ENCODE measurements at places on chromosomes 1 and 21.
A peak's percentile ranks its signal among the peaks of the same experiment; 100 is the strongest.

DNA sequence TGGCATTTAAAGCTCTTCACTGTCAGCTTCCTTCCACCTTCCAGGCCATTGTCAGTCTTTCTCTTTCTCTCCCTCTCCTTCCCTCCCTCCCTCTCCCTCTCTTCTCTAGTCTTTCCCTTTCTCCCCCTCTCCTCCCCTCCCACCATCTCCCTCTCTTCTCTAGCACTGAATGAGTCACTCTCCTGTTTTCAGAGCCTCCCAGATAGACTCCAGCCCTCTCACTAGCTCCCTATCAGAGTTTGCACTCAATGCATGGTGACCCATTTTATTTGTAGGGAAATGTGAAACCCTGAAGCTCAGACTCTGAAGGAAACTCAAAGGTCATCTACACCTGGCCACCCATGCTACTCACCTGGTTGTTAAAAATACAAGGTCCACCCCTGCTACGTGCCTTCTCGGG is 4.4 kb upstream of the MATN1 start:
- DNase-seq = peak; percentile 63

- no peak for DNase-seq
These were observed 8.1 kb downstream of the GNAI3 start for GRCh38 chr1:109556563-109556962.

- no peak for DNase-seq
These were observed 3.2 kb upstream of the SRM start for GRCh38 chr1:11062965-11063401.

DNA sequence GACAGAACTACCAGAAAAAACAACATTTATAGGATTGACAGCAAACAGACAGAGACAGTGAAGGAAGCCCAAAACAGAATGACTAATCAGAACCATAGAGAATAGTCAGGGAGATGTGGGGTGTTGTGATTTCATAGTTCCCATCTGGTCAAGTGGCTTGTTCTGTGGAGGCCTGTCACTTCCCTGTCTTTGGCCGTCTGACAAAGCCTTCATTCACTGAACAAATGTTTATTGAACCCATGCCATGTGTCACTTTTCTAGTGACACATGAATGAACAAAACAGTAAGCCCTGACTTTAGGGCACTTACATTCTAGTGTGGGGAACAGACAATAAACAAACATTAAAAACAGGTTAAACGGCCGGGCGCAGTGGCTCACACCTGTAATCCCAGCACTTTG is 3.2 kb upstream of the SRRM1 start:
- DNase-seq = no peak

DNA sequence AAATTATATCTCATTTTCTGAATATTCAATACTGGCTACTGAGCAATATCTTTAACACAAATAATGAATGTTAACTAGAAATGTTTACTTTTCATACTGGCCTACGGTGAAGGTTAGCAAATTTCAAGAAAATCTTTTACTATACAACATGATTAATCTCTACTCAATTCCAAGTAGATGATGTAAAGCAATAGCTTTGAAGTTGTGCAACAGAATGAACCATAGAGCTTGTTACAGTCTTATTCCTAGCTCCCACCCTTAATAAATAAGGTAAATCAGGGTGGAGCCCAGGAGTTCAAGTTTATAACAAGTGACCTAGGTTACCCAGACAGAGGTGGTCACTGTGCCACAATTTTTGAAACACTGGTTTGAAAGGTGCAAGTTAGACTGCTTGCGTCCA is 1678.1 kb downstream of the KCNT2 start:
- peak; percentile 25 for DNase-seq

DNA sequence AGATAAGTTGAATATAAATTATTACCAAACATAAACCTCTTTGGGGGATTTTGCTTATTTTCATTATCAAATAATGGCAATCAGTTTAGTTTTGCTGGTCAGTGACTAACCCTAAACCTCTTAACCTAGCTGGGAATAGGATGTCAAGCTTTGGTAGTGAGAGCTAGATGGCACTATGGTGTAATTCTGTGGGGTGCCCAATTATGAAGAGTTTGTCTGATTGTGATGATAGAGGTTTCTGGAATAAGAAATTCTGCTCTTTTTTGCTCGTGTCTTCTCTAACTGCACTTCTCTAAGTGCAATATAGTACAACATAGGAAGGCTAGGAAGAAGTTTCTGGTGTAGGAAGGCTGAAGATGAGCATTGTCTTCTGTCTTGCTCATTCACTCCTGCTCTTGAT is 59.8 kb downstream of the XCL1 start:
- DNase-seq = peak; percentile 34

- DNase-seq = no peak
These were observed 6.1 kb upstream of the CD1A start for GRCh38 chr1:158248118-158248517.

- no peak for DNase-seq
These were observed 226.7 kb downstream of the KCNT2 start for GRCh38 chr1:196381544-196381943.

DNA sequence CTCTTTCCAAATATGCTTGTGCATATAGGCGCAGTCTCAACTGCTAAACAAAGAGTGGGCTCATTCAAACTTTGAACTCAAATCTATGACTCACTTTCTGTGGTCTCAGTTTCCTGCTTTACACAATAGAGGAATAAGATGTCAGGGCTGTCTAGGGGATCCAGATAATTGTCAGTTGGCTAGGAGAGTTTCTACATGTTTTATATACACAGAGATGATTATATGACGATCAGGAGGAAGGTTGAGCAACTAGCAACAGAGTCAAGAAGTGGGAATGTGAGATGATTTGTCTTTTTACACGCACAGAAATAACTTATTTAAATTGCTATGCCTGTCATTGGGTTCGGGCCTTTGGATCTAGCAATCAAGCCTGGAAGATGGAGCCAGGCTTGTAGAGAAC is 299.4 kb upstream of the LYPLAL1 start:
- peak; percentile 69 for DNase-seq

DNA sequence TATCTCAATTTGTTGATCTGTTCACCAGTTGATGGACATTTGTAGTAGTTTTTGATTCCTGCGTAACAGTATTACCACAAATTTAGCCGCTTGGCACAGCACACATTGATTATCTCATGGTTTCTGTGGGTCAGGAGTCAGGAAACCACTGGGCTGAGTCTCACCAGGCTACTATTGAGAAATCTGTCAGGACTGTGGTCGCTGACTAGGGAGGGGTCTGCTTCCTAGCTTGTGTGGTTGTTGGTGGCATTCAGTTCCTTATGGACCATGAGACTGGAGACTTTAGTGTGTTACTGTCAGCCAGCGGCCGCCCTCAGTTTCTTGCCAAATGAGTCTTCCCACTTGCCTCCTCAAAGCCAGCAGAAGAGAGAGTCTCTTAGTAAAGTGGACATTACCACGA is 9.8 kb downstream of the PEX14 start:
- no peak for DNase-seq

DNA sequence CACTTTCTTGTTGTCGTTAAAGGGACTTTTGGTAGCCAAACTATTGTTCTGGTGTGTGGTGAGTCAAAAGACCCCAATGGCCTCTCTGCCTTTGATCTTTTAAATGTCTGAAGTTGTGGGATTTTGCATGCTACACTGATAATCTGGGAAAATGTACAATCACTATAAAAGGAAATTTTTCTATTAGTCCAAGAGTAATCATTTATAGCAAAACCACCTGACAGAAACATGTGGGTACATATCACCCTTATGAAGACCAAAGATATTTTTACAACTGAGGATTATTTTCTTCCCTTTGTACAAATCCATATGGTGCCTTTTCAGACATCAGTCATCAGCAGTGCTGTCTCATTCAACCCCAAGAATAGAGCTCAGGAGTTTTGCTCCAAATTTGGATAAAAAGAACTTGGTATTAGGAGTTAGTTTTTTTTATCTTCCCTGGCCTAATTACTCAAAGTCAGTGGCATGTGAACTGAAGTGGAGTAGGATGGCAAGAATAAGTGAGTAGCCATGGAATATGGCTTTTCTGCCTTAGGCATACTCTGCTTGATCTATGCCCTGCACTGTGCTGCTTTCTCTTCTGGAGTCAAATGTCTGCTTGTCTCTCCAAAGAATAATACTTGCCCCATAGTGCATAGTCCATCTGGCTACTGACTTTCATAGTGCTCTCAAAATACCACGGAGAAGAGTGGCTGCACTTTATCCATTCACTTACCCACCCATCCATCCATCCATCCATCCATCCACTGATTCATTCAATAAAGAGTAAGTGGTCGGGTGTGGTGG is 13.5 kb downstream of the GREM2 start:
- DNase-seq = no peak

- no peak for DNase-seq
These were observed 857 bp downstream of the GPX7 start for GRCh38 chr1:52602856-52603600.

DNA sequence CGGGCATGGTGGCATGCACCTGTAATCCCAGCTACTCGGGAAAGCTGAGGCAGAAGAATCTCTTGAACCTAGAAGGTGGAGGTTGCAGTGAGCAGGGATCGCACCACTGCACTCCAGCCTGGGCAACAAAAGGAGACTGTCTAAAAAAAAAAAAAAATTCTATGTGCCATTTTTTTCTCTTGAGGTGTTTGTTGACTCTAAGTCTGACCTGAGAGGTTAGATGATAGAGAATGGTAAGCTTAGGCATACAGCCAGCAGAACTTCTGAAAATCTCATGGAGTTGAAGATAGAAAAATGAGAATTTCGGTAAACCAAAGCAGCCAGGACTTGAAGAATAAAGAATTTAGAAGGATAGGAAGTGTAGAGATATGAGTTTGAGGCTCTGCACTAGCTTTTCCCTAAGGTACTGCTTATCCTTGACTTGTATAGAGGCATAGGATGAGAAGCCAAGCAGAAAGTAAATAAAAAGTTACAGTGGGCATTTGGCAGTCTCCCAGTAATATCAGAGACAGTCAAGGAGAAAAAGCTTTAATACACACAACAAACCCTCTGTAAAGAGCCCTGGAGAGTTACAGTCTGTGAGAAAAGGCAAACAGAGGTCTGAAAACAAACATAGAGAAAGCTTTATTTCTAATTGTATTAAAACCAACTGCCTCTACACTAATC is 24.3 kb downstream of the F13B start:
- DNase-seq = no peak

DNA sequence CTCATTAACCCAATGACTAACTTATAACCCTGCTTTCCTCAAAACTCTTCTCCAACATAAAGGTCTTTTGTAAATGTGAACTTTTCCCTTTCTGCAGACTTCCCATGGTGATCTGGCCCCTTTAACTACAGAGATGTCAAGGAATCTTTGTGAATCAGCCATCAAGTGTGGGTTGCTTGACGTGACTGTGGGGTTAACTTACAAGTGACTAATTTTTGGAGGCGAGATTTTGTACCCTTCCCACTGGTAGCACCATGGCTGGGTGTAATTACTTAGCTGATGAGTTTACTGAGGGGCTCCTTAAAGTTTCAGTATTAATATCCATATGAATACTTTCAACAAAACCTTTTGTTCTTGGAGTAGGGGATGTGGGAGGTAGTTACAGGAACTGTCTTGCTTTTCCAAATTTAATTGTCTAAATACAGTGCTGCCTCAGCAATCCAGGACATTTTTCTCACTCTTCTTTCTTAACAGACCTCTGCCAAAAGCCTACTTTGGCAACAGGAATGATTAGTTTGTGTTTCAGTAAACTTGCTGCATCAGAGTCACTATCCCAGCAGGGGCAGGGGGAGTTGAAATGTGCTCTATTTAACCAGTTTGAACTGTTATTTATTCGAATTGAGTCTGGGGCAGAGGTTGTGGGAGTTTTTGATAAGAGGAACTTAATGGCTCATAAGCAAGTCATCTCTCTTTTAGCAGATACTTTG is 217.3 kb upstream of the FGGY start:
- DNase-seq = no peak

GRCh38 chr1:246678816-246679793 is 45.1 kb upstream of the SCCPDH start:
- no peak for DNase-seq

DNA sequence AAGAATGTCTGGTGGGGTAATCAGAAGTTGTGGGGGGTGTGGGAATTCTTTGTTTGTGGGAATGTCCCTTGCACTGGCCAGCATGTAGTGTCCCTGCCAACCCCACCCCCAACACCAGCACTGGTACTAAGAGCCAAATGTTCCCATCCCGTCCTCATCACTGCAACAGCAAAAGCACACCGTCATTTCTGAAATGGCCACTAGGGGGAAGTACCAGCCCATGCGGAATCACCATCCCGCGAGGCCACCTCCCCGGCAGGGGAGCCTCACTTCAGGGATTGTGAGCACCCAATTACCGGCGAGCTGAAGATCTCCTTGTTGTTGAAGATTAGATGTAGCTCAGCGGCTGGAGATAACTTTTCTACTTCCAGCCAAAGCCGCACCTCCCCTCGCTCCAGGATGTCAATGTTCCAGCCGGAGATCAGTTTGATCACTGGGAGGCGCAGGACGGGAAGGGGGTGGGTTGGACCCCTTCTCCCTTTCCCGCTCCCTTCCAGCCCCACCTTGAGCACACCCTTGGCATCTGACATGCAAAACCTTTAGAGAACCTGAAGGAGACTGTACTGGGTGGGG is 41.0 kb downstream of the MYOM3 start:
- peak; percentile 65 for DNase-seq

DNA sequence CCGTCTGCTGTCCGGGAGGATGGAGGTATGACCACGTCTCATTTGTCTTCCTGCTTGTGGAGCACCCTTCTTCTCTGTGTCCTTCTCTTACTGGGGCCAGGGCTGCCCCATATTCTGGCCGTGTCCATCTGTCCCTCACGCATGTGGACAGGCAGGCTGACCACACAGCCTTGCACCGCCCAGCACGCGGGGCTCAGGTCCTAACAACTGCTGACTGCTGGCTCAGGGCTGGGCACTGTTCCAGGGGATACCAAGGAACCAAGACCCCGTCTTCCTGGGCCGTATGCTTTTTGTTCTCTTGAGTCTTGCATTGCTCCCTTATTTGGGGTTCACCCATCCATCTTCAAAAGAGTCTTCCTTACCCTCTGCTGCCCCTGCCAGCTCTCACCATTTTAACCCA is 17.5 kb upstream of the SPSB1 start:
- no peak for DNase-seq

GRCh38 chr21:26909972-26910371 is 56.9 kb downstream of the ADAMTS5 start:
- peak; percentile 2 for DNase-seq

Measured in NCI-H226 (cell line).